ENCODE measurements at places on chromosomes 7 and 10.

DNA sequence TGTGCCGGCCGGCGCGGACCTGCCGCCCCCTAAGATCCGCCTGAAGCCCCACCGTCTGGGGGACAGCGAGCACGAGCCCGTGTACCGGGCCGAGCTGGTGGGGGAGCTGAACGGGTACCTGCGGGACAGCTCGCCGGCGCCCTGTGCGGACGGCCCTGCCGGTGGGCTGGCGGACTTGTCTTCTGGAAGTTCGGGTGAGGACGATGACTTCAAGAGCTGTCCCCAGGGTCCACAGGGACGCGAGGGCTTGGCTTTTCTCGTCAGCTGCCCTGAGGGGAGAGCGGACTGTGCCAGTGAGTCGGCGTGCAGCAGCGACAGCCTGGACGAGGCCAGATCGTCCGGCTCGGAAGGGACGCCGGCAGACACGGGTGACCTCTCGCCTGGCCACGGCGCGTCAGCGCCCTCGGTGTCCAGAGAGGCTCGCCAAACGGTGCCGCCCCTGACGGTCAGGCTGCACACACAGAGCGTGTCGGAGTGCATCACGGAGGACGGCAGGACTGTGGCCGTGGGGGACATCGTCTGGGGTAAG, 8.5 kb downstream of the PWWP2B start:
- no peak for DNase-seq

GRCh38 chr10:122168598-122169394, 102.3 kb upstream of the BTBD16 start:
- DNase-seq = no peak

DNA sequence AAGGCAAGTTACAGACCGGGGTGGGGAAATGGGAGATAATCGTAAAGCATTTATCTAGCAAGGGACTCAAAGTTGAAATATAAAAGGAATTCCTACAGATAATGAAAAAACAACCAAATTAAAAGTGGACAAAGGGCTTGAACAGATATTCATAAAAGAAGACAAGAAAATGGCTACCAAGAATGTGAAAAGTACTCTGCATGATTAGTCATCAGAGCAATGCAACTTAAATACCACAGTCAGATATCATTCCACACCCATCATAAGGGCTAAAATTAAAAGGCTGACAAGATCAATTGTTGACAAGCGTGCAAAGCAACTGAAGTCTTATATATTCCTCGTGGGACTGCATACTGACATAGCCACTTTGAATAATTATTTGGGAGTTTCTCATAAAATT, 124.6 kb upstream of the RSU1 start:
- no peak for DNase-seq

- DNase-seq = no peak
Measured at GRCh38 chr7:6171532-6172223, 100.7 kb downstream of the CYTH3 start.

- no peak for DNase-seq
Measured at GRCh38 chr10:7297094-7297493, 113.7 kb downstream of the SFMBT2 start.

DNA sequence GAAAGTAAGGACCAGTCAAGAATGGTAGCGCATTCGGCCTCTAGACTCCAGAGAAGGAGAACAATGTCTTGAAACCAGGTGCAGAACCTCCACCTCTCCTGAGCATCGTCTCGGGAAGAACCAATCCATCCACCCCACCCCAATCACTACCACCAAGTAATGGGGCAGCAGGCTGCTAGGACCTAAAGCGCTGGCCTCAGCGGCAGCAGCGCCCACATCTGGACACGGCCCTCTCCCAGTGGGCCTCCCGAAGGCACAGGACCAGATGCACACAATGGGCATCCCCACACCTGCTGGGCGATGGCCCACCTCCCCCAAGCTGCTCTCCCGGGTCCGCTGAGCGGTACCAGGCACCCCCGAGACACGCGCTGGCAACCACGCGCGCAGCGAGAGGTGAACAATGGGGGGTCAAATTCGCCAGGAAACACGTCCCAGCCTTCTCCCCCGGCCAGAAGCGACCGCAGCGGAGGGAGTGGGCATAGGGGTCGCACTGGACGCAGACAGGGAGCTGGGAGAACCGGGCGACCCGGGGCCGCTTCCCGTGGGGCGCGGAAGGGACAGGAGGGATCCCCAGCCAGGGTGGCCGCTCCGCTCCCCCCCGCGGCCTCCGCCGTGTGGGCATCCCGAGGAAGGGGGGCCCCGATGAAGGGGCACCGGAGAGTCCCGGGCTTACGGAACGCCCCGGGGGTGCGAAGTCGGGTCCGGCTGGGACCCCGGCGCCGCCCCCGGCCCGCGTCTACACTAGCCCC, 506 bp downstream of the CTTNBP2 start:
- no peak for DNase-seq

DNA sequence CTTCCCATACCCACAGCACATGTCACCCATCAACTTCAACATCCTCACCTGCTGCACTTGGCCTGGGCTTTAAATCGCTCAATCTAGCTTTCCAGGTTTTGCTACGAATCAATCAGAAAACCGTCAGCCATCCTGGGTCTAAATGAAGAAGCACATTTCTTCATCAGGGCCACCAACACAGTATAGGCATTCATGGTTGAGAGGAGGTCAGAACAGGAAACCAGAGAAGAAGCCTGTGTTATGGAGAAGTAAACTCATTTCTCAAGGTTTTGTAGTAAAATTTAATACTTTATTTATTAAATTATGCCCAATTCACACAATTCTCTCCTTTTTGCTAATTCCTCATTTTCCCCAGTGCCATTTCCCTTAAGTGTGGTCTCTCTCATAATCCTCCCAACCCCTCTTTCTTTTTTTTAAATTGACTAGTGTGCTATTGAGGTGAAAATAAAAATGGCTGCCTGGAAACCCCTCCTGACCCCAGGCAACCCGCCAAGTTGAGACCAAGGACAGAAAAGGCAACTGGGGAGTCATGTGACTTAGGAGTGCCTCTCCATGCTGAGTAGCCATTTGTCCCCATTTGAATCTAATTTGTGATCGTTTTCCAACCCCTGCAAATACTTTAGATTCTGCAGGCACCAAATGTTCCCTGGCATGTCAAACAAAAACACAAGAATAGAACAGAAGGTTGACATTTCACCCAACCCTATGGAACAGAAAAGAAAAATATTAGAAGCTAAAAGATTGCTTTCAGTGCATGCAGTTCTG, 181.1 kb upstream of the NAMPT start:
- no peak for DNase-seq

DNA sequence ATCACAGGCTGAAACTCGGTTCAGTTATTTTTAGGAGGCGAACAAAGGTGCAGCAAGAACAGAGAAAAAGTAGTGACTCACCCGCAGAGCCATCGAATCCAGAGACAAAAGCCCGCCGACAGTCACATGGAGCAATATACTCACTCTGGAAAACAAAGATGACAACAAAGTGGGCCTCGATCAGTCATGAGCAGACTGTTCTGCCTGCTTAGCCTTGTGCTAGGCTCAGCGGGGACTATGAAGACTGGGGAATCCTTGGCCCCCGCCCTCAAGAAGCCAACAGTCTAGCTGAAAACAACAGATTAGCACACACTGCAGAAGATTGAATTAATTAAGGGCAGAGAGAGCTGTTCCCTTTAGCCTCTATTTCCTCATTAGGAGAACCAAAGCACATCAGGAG, 30.4 kb downstream of the XPNPEP1 start:
- no peak for DNase-seq

DNA sequence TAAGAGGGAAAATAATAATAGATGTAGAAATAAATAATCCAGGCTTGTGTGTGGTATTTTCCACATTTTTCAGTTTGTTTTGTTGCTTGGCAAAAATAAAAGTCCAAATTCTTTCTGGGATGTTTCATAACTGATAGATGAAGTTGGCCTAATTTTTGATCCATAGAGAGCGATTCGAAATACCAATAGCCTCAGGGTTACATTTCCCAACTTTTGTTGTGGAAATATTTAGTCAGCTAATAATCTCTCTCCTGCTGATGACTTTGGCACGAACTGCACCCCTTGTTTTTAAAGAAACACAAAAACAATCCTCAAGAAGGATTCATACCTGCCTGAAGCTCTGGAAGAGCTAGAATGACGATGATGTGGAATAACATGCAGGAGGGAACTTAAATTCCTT, 483.2 kb downstream of the ADRA2A start:
- no peak for DNase-seq

DNA sequence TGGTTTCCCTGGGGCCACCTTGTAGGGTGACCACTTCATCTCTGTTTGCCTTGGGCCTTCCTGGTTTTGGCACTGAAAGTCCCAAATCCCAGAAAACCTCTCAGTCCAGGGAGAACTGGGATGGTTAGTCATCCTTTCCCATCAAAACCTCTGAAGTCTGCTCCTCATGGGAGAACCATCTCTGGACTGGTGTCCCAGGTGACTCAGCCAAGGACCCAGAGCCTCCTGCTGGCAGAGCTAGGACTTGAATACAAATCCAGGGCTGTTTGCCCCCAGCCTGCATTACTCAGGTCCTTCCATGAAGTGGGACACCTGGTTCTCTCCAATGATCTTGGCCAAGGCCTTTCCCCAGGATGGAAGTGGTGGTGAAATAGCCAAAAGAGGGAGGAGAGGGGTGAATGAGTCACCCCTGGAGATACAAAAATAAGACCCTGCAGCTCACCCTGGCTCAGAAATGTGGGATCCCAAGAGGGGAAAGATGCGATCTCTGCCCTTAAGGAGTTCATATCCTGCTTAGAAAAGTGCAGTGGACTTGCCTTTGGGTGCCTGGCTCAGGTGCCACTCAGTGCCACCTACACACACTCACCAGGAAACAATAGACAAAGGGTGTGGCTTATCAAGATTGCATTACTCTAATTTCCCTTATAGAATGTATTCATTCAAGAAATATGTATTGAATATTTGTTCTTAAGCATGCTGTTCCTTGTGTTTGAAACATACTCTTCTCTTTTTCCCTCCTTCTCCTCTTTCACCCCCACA, 22.0 kb downstream of the ADRA2A start:
- DNase-seq = no peak

DNA sequence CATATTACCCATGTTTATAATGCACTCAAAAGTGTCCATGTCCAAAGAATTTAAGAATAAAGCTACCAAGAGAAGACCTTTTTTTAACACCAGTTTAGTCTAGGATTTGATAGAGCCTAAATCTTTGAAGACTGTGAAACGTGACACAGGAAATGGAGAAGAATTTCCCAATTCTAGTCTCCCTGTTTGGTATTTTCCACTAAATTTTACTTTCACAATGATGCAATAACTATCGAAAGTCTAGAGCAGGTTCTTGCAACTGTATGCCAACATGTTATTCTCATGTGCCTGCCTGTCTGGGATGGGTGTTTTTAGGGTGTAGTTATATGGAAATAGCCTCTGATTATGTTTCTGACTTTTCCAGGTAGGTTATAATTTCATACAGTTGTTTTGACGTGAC, 6.9 kb upstream of the MXI1 start:
- no peak for DNase-seq

- no peak for DNase-seq
Measured at GRCh38 chr7:133478591-133479135, 225.8 kb downstream of the EXOC4 start.

GRCh38 chr7:36245684-36246299, 92.7 kb downstream of the EEPD1 start:
- DNase-seq = no peak

GRCh38 chr7:149063476-149063875, 27.0 kb downstream of the ZNF786 start:
- no peak for DNase-seq

DNA sequence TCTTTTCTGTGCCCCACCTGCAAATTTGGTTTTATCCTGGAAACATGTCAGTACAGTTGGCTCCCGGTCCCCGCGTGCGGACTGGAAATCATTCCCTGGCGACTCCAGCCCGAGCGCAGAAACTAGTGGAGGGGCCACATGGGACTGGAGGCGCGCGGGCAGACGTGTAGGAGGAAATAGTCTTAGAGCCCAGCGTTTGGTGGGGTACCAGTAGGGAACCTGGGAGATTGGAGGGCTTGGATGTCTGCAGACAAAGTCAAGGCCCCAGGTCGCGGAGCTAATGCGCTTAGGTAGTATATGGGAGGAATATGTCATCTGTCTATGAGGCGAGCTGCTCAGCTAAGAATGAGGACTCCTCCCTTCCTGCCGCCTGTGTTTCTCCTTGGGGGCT, 1.3 kb downstream of the GALNT17 start:
- DNase-seq = no peak

DNA sequence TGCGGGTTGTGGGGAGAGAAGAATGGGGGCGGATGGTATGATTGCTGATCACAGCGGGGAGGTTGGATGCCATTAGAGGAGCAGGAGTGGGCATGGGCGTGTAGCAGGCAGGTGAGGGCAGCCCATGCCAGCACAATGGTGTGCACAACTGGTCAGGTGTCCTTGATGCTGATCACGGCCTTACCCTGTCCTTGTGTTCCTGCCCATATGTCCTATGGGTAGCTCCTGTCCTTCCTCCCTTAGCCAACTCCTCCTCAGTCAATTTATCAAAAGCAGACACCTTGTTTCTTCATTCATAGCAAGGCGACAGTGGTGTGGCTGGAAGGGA, 30.7 kb downstream of the WDR86 start:
- no peak for DNase-seq

DNA sequence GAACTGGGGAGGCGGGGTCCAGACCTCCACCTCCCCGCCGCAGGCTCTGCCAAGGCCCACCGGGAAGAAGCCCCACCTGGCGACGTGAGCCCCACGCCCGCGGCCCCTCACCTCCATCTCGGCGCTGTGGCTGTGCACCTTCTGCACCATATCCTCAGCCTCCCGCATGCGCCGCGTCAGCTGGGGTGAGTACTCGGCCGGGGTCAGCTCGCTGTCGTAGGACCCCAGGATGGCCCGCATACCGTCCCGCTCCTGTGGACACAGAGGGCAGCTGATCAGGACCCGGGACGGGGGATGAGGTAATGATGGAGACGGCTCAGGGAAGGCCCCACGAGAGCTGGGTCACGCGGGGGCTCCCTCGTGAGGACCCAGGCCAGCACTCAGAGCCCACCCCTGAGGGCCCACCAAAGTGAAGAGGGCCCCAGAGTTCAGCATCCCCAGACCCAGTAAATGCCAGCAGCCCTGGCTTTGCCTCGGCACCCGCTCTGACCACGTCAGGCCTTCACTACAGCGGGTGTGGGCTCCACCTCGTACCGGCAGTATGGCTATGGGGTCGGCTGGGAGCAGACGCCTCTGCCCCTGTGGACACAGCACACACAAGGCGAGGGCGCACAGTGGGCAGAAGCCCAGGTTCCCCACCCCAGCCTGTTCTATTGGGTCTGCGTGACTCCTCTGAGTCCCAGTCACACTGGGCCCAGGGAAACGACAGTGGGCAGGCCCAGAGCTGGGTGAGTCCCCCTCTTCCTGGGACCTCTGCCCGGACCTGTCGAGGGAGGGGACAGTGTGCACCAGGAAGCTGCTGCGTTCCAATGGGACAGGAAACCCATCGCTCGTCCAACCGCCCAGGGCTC, 218.1 kb downstream of the MAD1L1 start:
- DNase-seq = no peak

- DNase-seq = no peak
Measured at GRCh38 chr10:60339757-60340156, 49.9 kb downstream of the ANK3 start.

GRCh38 chr7:12211711-12212485, 804 bp downstream of the TMEM106B start:
- DNase-seq = no peak

- DNase-seq = no peak
Measured at GRCh38 chr7:85483177-85483576, 296.3 kb upstream of the SEMA3D start.

GRCh38 chr10:94192974-94193373, 169.8 kb downstream of the NOC3L start:
- DNase-seq = no peak
